ENCODE measurements at places on chromosomes 7 and 10.

DNA sequence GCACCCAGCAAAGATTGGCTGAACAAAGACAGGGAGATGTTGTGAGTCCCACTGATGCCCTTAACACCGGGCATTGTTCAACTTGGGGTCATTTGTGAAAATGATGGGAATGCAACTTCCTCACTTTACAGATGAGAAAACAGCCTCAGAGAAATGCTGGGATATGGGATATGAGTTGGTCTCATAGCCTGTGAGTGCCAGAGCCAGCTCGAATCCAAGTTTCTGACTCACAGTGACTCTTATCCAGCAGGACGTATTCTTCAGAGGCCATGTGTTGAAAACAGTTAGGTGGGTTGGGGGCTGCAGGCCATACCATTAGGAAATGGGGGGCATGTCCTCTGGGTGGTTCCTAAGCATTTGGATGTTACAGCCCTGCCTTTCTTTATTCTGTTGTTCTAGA, 45.2 kb downstream of the KIAA1217 start:
- DNase-seq, result no peak

GRCh38 chr7:30837581-30837980, 66.4 kb downstream of the MINDY4 start:
- no peak for DNase-seq

- DNase-seq, result no peak
Observed at GRCh38 chr10:114839901-114840300, 18.3 kb downstream of the FHIP2A start.

- DNase-seq, result no peak
Observed at GRCh38 chr7:36191292-36191920, 38.4 kb downstream of the EEPD1 start.

DNA sequence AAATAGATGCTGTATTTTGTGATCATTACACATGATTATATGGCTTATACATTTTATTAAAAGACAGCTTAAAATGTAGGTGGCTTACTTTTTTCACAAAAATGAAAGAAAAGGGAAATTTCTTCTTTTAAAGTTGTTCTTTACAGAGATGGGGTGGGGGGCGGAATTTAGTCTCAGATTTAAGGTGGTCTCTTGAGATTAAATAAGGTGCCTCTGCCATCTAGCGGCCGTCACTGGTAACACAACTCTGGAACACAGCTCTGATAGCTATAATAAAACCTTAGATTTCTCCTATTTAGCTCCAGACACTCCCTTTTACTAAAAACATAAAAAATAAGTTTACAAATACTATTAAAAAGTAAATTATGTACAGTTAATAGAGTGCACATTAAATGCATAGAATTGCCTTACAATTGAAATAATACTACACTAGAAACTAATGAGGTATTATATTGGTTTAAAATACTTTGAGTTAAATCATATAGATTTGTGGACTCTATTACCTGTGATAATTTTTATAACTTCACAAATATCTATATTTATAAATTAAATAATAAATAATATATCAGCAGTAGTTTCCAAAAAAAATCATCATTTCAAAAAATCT, 210.9 kb downstream of the DGKB start:
- no peak for DNase-seq

Data from HuH-7.5 (cell line).